GM23248 (cell line): ENCODE measurements at places on chromosomes 16 and 17. TPM values are rescaled to one million over a fixed set of nuclear protein-coding genes. Genes with fewer than 3 reads are reported as not detected.

DNA sequence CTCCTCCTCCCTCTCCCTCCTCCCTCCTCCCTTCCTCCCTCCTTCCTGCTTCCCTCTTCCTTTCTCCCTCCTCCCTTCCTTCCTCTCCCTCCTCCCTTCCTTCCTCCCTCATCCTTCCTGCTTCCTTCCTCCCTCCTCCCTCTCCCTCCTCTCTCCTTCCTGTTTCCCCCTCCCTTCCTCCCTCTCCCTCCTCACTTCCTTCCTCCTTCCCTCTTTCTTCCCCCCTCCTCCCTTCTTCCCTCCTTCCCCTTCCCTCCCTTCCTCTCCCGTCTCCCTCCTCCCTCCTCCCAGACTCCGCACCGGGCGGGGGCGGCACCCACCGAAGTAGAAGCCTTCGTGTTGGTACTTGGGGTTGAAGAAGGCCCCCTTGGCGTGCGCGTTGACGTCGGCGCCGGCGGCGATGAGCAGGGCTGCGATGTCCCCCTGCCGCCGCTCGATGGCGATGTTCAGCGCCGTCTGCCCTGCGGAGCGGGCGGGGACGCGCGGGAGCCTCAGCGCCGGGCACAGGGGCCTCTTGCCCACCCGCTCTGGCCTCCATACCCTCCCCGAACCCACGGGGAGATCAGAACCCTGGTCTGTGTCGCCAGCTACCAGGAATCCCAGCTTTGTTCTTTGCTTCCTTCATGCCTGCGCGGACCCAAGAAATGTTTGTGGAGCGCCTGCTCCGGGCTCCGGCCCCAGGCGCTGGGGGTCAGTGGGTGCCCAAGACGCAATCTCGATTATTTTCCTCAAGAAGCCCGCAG, 22.2 kb downstream of the TRPV3 start:
- DNase-seq, result peak; percentile 90
- peak overlapping the region; percentile 87 for H3K4me3 ChIP-seq
- H3K27ac ChIP-seq, result peak overlapping the region; percentile 49
- no peaks in the 10 kb centered on the region for H3K27me3 ChIP-seq
- H3K36me3 ChIP-seq, result no peaks in the 10 kb centered on the region
- H3K4me1 ChIP-seq, result peaks cover 8% of the 10 kb centered on the region; the same call in 1 of the 2 replicates

DNA sequence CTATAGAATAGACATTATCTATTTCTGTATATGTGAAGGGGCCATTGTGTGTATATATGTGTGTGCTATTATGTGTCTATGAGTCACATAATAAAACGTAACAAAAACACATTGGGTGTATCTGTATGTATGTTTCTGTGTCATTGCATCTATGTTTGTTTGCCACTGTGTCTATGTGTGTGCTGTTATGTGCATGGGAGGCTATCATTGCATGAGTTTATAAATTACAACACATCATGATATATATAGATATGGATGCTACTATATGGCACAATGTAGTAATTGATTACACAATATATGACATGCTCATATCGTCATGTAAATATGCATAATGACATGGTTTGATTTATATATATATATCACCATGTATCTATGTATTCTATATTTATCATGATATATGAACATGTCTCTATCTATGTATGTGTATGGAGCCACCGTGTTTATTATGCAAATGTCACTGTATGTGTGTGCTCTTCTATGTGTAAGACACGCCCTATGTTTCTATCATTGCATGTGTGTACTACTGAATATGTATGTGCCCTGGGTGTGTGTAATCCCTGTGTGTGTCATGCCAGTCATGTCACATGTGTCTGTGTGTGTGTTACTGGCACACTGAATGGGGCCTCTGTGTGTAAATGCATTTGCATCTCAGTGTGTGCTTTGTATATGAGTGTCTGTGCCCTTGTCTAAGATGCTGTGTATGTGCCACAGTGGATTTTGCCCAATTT, 1.4 kb upstream of the TSPOAP1 start:
- H3K4me3 ChIP-seq, result no peak overlapping the region
- no peak overlapping the region for H3K27ac ChIP-seq
- H3K36me3 ChIP-seq, result no peaks in the 10 kb centered on the region
- H3K4me1 ChIP-seq, result no peaks in the 10 kb centered on the region
- no peaks in the 10 kb centered on the region; the same call in 1 of the 2 replicates for H3K27me3 ChIP-seq

DNA sequence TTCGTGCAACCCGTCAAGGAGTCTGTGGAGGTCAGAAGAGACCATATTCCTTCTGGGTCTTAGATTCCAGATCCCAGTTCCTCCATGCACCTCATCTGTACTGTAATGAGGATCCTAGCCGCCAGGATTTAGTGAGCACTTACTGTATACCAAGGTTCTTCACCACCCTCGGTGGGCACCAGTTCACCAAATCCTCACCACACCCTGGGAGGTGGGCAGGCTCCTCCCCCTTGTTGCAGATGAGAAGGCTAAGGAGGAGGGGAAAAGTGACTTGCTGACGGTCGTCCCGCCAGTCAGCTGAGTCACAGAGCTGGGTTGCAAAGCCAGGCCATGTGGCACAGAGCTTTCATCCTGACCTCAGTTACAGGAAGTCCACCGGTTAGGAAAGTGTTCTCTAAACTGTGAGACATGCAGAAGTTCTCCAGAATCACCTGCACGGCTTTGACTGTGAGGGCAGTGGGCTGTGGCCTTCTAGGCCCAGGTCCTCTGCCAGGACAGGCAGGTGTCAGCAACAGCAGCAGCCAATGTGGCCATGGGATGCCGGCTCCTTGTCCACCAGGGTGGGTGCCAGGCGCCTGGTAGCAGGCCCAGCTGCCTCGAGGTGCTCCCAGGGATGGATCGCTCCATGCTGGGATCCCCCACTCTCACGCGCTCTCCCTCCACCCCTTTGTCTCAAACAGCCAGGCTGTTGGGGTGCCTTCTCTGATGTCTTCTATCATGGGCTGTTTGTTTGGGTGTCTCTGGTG, 240.3 kb upstream of the GSE1 start:
- DNase-seq, result peak; percentile 95
- peaks cover 53% of the 10 kb centered on the region for H3K4me1 ChIP-seq
- H3K27me3 ChIP-seq, result no peaks in the 10 kb centered on the region
- no peaks in the 10 kb centered on the region for H3K36me3 ChIP-seq

- no peaks in the 10 kb centered on the region for H3K36me3 ChIP-seq
- H3K27me3 ChIP-seq, result no peaks in the 10 kb centered on the region
- peaks cover 10% of the 10 kb centered on the region for H3K4me1 ChIP-seq
- DNase-seq, result no peak
Observed at GRCh38 chr17:47813077-47813476, 8.5 kb downstream of the OSBPL7 start.

DNA sequence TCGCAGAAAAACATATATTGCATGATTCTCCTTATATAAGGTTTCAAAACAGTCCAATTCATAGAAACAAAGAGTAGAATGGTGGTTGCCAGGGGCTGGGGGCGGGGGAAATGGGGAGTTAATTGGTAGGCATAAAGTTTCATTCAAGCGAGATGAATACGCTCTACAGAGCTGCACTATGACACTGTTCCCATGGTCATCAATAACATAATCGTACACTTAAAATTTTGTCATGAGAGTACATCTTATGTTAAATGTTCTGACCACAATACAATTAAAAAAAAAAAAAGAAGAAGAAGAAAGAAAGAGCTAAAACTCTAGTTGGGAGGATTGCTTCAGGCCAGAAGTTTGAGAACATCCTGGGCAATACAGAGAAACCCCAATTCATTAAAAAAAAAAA, 5.1 kb downstream of the PIP4K2B start:
- no peak overlapping the region for H3K4me3 ChIP-seq
- H3K27me3 ChIP-seq, result no peaks in the 10 kb centered on the region

DNA sequence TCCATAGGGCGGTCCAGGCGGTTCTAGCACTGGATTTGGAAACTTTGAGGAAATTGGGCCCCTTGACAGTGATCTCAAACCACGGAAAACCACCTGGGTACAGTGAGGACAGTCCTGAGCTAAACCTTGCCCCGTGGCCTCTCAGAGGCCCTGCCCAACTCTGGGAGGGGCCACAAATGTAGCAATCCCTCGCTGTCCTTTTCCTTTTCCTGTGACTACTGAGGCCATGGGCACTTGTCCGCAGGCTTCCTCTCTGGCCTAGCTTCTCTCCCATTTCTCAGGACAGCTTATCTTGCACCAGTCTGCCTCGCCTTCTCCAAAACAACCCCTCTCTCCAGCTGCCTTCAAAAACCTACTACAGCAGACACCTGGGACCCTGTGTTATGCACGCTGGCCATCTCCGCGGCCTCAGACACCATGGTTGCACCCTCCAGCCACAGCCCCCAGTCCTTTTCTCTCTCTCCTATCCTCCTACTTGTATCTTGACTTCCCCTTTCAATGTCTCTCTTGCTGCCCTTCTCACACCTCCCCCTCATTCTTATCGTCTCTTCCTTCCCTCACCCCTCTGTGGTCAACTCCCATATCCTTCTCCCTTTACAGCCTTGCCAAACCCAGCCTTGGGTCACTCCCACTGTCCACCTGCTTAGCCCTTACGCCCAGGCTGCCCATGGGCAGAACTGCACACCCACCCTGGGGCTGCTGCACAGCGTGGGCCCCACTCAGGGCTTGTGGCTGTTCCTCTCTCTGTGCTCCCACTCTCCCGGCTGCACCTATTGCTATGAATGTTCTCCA, 7.6 kb downstream of the SCPEP1 start:
- no peaks in the 10 kb centered on the region for H3K36me3 ChIP-seq
- no peak for DNase-seq
- H3K27ac ChIP-seq, result no peak overlapping the region
- no peak overlapping the region for H3K4me3 ChIP-seq
- H3K4me1 ChIP-seq, result no peaks in the 10 kb centered on the region
- H3K27me3 ChIP-seq, result no peaks in the 10 kb centered on the region

DNA sequence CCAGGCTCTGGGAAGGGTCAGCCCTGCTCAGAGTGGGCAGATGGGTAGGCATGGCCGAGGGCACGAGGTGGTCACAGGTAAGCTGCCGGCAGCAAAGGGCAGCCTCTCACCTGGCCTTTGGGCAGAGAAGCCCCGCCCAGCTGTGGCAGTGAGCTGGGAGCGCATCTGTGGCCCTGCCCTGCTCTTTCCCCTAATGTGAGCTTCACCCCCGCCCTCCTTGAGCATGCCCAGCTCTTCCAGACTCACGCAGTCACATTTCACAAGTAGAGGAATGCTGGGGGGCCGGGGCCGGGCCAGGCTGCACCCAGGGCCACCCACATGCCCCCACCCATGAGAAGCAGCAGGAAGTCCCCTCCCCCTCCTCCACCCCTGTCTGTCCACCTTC, 40.7 kb upstream of the SLC38A10 start:
- no peak for DNase-seq
- no peaks in the 10 kb centered on the region for H3K36me3 ChIP-seq
- H3K27ac ChIP-seq, result no peak overlapping the region
- H3K4me1 ChIP-seq, result no peaks in the 10 kb centered on the region
- peaks cover 12% of the 10 kb centered on the region; the same call in 1 of the 2 replicates for H3K27me3 ChIP-seq
- H3K4me3 ChIP-seq, result no peak overlapping the region

Gene PRKCB
- total RNA-seq, result not detected in 2 replicates

Gene CASKIN1
- under 0.01 TPM in 1 of 2 replicates, not detected in the other for total RNA-seq

DNA sequence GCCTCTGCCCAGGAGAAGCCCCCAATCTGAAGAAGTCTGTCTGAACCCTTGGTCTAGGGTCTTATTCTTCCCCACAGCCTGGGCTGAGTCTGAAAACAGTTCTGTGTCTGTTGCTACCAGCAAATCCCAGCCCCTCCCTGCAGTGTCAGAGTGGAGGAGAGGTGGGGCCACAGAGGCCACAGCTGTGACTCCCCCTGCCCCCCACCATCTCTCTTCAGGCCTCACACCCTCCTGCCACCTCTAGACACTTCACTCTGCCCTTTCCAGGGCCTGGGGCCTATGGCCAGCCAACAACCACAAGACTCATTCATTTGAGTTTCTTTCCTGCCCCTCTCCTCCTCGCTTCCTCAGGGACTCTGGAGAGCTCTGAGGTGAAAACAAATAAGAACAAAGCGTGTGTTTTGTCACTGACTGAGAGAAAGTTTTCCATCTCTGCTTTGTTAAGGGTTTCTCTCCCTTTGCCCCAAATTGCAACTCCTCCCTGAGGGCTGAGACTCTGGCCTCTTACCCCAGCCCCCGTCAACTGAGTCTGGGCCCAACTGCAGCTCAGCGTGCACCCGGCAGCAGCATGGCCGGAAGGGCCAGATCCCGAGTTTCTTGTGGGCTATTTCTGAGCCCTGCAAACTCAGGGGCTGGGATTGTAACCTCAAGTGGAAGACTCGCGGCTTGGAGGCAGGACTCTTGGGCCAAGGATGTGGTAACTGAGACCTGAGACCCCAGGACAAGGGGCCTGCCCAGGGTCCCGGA, 13.2 kb downstream of the C17orf50 start:
- no peak overlapping the region for H3K27ac ChIP-seq
- no peak overlapping the region for H3K4me3 ChIP-seq
- DNase-seq, result no peak
- no peaks in the 10 kb centered on the region for H3K36me3 ChIP-seq
- peaks cover 15% of the 10 kb centered on the region for H3K27me3 ChIP-seq

Gene ATF7IP2
- total RNA-seq, result 0.38 and 1.3 TPM in 2 replicates

DNA sequence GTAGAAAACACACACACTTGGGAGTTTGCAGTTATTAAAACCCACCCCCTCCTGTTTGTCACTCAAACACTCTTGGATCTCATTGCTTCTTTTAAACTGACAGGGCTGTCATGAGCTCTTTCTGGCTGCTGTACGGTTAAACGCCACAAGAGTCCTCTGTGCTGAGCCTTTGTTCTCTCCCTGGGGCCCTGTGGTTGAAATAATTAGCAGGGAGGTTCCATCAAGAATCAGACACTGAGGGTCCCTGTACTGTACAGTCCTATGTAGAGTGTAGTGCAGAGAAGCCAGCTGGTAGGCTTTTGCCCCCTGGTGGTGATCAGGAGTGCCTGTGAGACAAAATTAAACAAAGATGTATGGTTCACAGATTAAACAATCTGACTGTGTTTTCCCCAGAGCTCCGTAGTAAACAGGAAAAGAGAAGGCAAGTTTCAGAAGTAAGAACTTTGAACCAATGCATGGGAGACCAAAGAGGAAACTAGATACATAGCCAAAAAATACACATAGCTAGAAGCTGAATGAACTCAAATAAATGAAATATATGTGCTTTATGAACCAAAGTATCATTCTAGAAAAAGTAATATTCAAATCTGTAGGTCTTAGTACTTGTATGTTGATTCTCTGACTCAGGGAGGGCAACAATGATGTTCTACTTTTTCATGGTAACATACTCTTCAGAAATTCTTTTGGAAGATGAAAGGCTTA, 1.4 kb upstream of the SSH2 start:
- H3K36me3 ChIP-seq, result no peaks in the 10 kb centered on the region
- no peak overlapping the region for H3K27ac ChIP-seq
- peaks cover 20% of the 10 kb centered on the region for H3K4me1 ChIP-seq
- DNase-seq, result peak; percentile 89
- no peaks in the 10 kb centered on the region for H3K27me3 ChIP-seq

Gene PRCD
- total RNA-seq, result 1.5 and 3.4 TPM in 2 replicates

GRCh38 chr16:84832488-84833143, 12.8 kb downstream of the CRISPLD2 start:
- H3K4me3 ChIP-seq, result peak overlapping the region; percentile 63
- H3K36me3 ChIP-seq, result no peaks in the 10 kb centered on the region
- no peaks in the 10 kb centered on the region for H3K27me3 ChIP-seq
- DNase-seq, result peak; percentile 99

Gene CPNE7
- 7.7 and 10.1 TPM in 2 replicates for total RNA-seq
